Pulmonary artery endothelial cell (primary cell): ENCODE measurements at places on chromosomes 3 and 15. TPM values are rescaled to one million over a fixed set of nuclear protein-coding genes. Genes with fewer than 3 reads are reported as not detected.

Gene KIF7
- 7.5 and 10.9 TPM in 2 replicates for total RNA-seq

Gene SPTBN5
- 3.6 and 12.0 TPM in 2 replicates for total RNA-seq

Gene ANKRD63
- total RNA-seq: 0.20 TPM in 1 of 2 replicates, not detected in the other

Gene DNAH12
- total RNA-seq: 0.04 and 0.07 TPM in 2 replicates

- DNase-seq: no peak
Measured at GRCh38 chr3:2741516-2741915, 368.7 kb downstream of the IL5RA start.

DNA sequence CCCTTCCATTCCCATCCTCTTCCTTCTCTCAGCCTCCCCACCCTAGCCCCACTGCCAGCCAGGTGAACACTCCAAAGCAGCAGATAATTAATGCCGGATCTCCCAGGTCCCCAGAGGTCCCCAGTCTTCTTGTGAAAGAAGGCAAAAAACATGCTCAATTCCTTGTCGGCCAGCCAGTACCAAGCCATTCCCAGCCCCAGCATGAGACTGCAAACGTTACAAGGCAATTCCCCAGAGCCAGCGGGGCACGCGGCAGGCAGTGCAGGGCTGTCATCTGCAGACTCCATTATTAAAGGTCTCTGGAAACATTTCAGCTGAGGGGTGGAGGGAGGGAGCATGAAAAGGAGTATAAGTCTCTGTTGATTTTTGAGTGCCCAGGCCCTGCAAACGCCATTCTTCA is 117.8 kb downstream of the XXYLT1 start:
- no peak for DNase-seq

DNA sequence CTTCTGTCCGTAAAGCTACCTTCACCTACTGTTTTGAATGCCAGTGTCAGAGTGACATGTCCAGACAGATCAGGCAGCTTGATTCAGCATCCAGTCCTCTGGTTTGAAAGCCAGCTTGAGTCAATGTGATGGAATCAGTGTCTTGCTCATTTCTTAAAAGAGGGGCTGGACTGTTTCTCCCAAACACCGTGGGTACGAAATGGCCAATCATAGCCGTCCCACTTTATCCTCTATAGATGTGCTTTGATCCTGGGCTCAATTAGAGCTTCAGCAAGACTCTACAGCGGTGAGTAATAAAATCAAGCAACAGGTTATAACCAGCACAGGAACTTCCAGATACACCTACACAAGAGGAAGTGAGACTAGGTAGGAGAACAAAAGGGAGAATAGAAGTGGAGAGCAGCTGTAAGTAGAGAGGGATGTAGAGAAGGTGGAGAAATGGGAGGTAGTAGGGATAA is 17.0 kb upstream of the OR5K1 start:
- DNase-seq: no peak

DNA sequence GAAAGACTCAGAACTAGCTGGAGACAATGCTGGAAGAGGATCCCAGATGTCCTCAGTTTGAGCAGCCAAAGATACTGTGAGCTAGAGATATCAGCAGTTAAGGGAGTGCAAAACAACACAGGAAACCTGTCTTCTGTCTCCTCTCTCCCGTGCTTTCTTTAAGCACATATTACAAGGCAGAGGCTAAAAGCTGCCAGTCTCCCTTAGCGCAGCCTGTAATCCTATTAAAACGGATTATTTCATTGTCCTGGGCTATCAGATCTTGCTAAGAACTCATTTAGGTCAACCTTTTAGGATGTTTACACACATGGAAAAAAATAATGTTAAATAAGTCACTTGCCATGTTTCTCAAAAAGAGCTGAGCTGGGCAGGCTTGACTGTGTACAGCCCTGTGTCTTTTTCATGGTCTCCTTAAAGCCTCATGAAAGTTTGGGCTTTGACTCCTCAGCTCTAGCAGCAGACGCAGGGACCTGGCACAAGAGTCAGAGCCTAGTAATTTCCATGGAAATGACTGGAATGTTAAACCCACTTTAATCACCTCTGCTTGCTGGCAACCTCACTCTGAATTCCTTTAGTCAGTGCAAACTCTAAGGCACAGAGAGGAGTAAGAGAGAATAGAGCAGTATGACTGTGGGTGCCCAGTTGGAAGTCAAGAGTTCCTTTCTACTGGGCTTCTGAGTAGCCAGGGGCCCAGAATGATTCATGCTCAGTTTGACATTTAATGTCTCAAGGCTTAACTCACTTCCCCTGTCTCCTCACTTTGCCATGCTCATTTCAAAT is 491.9 kb downstream of the NTRK3 start:
- DNase-seq: no peak

GRCh38 chr15:81425905-81426304 is 51.9 kb upstream of the TMC3 start:
- DNase-seq: no peak

GRCh38 chr3:197495999-197496745 is 59.6 kb downstream of the BDH1 start:
- no peak for DNase-seq

DNA sequence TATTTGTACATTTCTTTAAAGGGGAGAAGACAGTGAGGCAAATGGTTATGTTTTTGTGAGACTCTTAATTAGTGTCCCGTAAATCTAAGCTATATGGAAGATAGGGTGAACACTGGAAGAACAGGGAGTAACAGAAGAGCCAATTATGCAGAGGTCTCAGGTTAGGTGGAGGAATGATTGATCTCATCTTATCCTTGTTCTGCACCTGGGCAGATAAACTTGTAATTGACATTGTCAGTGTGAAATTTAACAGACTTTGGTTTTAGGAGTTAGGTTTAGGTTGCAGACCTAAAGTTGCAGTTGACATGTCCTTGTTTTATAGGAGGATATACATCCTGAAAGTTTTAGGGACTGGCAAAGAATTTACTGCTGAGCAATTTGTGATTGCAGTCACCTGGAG is 3.1 kb upstream of the TWF2 start:
- DNase-seq: no peak

- no peak for DNase-seq
Measured at GRCh38 chr3:136332776-136333175, 82.6 kb downstream of the PCCB start.
